ENCODE measurements at places on chromosomes 16 and 17.

DNA sequence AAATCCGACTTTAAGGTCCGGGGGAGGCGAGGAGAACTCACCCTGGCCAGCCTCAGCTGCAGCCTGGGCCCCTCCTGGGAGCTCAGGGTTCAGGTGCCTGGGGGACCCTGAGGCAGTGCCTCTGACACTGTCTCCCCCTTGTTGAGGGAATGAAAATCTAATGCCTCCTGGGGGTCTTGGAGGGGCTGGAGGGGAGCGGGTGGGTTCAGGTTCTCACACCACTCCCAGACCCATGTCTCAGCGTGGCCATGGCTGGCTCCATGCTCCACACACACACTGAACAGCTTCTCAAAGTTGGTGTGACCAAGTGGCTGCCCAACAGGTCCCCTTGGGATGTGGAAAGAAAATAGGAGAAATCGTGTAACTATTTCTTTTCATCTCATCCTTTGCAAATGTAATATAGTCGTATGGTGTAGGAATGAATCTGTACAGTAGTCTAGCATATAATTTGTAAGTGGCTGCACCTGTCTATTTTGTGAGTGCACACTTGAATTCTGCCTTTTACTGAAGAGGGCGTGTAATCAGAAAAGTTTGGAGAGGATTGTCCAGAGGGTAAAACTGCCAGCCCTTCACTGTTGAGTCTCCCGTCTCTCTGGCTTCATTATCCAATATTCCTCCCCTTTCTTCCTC is 788 bp upstream of the PRCD start:
- DNase-seq, result no peak

GRCh38 chr17:66715745-66716156 is 119.2 kb upstream of the CACNG5 start:
- no peak for DNase-seq

- no peak for DNase-seq
Observed at GRCh38 chr16:9533042-9533441, 441.6 kb downstream of the HAPSTR1 start.

DNA sequence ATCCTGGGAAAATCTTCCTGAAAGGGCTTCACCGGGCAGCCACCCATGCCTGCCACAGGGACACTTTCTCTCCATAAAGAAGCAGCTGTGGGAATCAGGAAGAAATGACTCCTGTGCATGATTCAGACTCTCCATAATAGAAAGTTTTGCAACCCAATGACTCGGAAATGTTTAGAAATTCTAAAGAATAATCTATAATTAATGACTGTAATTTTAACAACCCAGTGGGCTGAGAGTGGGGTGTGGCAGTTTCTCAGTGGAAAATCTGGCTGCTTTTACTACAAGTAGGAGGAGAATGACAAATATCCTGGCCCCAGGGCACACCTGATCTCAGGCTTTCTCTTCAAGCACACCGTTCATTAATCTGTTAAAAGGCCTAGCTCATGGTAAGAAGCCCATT is 25.7 kb downstream of the IRF8 start:
- DNase-seq, result no peak

DNA sequence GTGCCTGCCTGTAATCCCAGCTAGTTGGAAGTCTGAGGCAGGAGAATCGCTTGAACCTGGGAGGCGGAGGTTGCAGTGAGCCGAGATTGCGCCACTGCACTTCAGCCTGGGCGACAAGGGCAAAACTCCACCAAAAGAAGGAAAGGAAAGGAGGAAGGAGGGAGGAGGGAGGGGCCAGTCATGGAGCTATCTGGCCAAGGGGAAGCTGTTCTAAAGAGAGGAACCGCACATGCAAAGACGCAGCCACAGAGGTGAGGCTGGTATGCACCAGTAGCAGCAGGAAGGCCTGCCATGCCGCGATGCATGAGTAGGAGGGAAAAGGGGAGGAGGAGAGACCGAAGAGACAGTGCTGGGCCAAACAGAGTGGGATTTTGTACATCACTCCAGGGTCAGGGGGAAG is 35.9 kb downstream of the HSBP1 start:
- no peak for DNase-seq

DNA sequence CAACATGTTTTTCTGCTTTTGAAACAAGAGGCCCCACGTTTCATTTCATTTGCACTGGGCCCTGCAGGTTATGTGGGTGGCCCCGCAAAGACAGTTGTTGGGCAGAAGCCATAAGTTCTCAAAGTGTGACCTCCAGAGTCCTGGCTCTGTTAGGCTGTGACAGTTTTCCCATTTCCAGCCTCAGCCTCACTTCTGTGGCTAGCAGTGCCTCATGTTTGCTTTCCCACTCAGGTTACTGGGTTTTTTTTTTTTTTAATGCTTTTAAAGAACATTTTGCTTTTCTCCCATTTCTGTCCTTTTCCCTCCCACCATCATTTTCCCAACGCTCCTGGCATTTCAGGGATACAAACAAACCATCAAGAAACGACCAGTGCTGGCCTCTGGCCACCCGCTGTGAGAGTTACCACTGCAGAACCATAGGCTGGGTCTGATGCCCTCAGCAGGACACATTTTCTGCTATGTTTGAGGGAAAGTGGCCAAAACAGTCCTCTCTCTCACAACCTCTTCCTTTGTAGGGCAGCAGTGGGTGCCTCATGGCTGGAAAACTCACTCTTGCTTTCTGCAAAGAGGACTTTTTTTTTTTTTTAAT is 159.0 kb upstream of the MPHOSPH6 start:
- DNase-seq, result no peak

- DNase-seq, result no peak
Observed at GRCh38 chr16:30116291-30117207, 3.2 kb upstream of the GDPD3 start.

- DNase-seq, result no peak
Observed at GRCh38 chr17:7823581-7824001, 10.4 kb upstream of the KDM6B start.

- no peak for DNase-seq
Observed at GRCh38 chr17:14169901-14170300, 66.8 kb downstream of the CDRT15 start.

GRCh38 chr17:35252651-35253050 is 9.8 kb downstream of the SLFN5 start:
- no peak for DNase-seq

DNA sequence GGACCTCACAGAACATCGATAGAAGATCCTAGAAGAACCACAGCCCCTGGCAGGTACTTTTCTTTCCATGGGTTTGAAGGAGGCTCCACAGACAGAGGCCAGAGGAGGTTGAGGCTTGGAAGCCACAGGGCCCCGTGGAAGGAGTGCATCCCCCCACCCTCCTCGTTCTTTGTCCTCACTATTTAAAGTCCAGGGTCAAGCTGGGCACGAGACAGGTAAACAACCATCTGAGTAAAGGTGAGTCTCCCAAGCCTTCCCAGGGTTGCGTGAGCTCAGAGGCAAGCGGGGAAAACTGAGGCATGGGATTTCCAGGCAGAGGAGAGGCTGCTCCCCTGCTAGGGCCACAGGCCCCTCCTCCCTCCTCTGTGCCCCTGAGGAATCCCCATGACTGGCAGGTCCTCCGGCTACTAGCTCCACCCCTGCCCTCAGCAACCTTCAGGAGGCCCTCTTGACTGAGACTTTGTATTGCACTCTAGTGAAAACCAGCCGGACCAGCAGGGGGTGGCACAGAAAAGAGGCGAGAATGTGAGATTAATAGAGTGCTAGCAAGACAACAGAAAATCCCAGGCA is 927 bp upstream of the SULT1A2 start:
- no peak for DNase-seq

DNA sequence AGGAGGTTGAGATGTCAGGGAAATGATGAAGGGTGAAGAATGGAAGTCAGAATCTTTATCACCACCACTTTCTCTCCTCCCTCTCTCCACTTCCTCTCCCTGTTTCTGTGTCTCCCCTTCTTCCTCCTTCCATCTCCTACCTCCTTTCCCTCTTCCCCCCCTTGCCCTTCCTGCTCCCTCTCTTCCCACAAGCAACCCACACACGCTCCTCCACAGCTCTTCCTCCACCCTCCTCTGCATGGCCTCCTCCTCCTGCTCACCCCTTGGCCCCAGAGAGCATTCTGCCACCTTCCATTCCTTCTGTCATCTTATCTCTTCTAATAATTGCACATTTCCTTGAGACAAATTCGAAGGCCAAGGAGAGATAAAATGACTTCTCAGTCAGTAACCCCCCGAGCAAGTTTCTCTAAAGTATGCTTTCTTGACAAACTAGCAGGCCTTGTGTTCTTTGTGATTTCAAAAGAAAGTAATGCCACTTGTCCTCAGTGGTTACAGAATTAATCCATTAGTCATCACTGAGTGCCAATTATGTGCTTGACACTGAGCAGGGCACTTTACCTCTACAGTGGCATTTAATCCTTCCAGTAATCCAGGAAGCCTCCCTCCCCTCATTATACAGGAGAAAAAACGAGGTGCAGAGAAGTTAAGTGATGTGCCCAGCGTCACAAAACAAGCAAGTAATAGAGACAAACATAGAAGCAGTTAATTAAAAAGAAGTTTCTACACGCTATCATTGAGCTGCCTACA is 72.3 kb upstream of the CCL1 start:
- DNase-seq, result no peak

- no peak for DNase-seq
Observed at GRCh38 chr16:76222853-76223252, 54.3 kb upstream of the CNTNAP4 start.

All from sciatic nerve (tissue), 2 donors.